ENCODE measurements at places on chromosomes 3 and 15.

- DNase-seq: no peak
Observed at GRCh38 chr3:43279082-43279481, 7.3 kb upstream of the SNRK start.

GRCh38 chr3:124201786-124202185, 209.9 kb upstream of the ROPN1 start:
- DNase-seq: peak; percentile 78

GRCh38 chr3:55128225-55128823, 200.5 kb upstream of the LRTM1 start:
- DNase-seq: no peak

DNA sequence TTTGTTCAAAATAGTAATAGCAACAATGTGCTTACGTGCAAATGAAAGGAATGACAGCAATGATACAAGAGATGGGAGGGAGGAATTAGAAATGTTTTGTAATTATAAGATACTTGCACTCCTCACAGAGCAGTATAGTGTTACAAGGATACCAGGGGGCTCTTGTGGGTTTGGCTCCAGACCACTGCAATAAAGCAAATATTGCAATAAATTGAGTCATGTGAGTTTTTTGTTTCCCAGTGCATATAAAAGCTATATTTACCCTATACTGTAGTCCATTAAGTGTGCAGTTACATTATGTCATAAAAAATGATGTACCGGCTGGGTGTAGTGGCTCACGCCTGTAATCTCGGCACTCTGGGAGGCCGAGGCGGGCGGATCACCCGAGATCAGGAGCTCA, 864.3 kb downstream of the NSUN3 start:
- DNase-seq: no peak

DNA sequence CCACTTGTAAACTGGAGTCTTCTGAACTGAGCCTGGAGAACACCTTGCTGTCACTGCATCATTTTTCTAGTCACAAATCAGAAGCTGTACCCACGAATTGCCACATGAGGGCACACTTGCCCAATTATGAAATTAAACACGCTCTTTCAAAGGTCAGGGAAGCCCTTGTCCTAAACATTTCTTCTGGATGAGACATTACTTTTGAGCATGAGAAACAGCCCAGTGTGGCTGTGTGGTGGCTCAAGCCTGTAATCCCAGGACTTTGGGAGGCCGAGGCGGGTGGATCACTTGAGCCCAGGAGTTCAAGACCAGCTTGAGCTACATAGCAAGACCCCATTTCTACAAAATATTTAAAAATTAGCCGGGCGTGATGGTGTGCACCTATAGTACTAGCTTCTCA, 27.5 kb upstream of the CFAP161 start:
- DNase-seq: peak; percentile 18

GRCh38 chr15:49428409-49429095, 5.5 kb downstream of the FGF7 start:
- DNase-seq: peak; percentile 66

Data from heart left ventricle (tissue), 16 donors.